Stimulated activated CD4-positive, alpha-beta T cell treated with anti-CD3 and anti-CD28 coated beads, Interleukin-4, amount 100 ng/mL, for 24 hours (primary cell): ENCODE measurements at places on chromosomes 11 and 22.
A peak's percentile ranks its signal among the peaks of the same experiment; 100 is the strongest.

GRCh38 chr11:113332023-113332422, 17.6 kb downstream of the TTC12 start:
- DNase-seq, result no peak

DNA sequence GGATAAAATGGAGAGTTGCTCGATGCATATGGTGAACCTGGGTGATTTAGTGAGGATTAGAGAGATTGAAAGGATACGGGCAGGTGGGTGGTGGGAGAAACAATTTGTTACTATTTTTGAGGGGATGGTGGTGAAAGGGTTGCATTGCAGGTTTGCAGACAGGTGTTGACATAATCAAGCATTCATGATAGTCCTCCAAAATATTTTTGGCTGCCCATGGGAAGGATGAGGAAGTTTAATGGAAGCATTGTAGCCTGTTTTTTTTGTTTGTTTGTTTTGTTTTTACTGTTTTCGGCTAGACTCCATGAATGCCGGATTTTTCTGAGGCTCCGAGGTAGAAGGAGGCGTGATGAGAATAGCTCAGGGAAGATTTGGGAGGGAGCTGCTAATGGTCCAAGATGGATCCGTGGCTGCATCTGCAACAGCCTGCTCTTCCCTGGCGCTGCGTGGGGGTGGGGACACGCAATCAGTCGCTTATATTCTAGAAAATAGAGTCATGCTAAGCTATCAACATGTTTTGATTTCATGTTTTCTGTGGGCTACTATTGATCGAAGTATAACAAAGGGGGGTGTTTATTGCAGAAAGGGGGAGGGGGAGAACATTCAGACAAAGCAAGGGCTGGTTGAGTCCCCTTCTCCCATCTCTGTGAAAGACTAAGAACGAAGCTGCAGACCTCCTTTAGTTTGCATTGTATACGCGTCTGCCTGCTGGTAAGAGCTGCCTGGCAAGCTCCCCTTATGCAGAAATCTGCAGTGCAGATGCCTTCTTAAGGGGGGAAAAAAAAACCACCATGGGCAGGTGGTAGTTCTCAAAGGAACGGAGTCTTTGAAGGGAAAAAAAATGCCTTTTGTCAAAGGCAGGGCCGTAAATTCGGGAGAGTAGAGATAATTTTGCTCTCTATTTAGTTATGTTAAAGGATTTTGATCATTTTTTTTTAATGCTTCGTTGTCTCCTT, 1.0 kb downstream of the RTN3 start:
- peak; percentile 21 for DNase-seq

DNA sequence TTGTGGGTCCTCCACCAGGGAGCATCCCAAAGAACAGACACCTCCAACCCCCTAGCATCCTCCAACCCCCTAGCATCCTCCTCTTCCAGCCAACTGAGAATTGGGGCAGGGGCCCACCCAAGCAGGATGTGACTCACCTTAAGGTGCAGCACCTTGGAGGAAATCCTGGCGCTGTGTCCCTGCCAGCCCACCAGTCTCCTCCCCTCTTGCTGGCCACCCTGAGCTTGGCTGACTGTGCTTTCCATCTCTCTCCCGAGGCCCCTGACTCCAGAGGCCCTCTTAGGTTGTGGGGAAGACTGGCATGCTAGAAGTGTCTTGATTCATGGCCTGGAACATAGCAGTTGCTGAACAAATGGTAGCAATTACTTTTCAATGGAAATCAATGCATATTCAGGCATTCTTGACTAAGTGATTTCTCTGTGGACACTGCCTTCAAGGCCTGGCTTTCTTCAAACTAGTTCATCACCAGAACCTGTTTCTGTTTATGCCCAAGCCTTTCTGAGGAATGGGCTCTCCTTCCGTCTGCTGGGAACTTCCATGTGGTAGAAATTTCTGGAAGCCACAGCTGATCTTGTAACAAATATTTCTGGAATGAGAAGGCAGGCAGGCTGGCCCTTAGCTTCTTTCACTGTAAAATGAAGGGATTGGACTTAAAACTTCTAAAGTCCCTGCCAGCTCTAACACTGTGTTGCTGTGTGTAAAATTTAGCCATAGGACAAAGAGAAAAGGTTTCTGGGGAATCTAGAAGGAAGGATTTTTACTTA, 60.5 kb downstream of the CEP164 start:
- DNase-seq, result no peak

- DNase-seq, result no peak
These were observed 73.6 kb downstream of the RPL27A start for GRCh38 chr11:8756201-8756600.

GRCh38 chr11:4180441-4181183, 86.0 kb downstream of the RRM1 start:
- no peak for DNase-seq

GRCh38 chr11:25758145-25758661, 573.7 kb upstream of the ANO3 start:
- no peak for DNase-seq

DNA sequence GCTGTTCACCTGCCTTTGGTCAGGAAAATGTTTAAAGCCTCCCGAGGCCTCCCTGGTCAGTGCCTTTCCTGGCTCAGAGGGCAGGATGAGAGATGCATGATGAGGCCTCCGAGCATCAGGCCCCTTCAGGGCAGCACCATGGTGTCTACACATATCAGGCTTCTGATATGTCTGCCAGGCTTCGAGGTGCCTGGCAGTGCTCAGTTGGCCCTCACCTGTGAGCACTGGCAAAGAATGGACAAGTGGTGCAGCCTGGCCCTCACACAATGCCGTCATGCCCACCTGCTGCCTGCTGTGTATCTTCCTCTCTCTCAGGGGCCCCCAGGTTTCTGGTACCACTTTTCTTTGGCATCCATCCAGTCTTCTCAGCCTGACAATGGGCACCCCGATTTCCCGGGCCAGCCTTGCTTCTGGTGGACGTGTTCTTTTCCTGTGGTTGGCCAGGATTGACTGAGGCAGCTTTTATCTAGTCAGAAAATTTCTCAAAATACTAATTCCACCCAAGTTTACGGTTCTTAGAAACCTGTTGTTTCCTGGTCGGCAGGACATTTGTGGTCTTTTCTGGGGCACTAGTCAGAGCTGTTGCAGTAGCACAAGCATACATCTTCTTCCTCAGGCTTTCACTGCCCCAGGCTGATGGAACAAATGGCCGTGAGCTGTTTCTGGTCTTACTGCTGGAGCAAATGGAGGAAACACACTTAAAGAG, 76.8 kb upstream of the SUSD2 start:
- DNase-seq, result no peak

- peak; percentile 73 for DNase-seq
These were observed 21.8 kb downstream of the SNX19 start for GRCh38 chr11:130894322-130895025.

DNA sequence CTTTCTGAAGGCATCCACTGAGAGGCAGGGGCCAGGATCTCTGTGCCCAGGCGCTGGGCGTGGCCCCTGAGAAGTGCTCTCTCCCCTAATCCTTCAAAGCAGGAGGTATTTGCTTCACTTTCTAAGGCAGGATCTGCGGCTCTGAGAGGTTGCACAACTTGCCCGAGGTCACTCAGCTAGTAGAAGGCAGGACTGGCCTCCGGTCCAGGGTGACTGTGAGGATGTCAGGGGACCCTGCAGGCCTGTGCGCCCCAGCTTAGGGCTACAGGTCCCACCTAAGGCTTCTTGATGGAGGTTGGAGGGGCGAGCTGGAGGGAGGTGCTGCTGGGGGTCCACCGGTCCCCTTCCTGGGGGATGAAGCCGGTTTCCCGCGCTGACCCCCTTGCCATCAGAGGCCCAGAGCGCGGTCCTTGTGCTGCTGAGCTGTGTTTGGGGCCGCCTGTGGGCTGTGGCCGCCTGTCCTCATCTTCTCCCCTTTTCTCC, 979 bp downstream of the SMIM38 start:
- DNase-seq, result no peak

DNA sequence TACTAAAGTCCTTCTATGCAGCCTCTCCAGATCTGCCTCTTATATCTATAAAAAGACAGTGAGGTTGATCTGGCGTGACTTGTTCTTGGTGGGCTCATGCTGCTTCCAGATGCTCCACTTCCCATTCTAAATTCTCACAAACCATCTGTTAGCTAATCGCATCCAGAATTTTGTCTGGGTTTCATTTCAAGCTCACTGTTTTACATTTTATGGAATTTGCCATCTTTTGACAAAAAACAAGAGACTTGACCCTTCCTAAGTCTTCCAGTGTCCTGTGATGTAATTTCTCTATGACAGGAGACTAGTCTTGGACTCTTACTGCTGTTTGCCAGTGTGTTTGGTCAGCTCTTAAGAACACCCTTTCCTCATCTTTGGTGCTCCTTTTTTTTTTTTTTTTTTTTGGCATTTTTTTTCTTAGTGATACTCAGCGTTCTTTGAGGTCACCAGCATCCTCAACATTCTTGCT, 23.0 kb downstream of the CRKL start:
- no peak for DNase-seq

DNA sequence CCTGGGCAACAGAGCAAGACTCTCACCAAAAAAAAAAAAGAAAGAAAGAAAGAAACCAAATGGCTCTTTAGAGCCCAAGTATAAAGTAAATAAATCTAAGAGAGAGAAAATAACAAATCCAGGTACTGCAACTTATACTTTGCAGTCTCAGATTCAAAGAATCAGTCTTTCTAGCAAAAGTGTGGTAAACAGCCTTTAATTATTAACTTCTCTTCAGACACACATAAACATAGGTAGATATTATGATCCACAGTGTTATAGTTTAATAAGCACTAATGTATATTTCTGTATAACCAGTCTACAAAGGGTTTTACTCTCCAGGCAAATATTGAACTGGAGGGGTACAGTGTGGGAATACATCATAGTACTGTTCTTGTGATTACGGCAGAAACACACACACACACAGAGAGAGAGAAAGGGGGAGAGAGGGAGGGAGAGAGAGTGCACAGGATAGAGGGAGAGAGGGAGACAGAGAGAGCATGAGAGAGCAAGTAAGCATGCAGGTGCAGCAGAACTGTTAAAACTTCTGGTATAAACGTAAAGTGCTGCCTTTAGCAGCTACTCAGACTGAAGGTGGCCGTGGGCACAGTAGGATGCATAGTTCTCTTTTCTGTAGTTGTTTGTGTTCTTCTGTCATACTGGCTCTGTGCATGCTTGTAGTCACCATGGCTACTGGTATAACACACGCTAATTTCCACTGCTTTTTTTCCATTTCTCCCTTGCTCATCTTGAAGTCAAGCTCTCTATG, 32.3 kb downstream of the MTMR2 start:
- no peak for DNase-seq

- DNase-seq, result no peak
These were observed 29.4 kb downstream of the IFT27 start for GRCh38 chr22:36746375-36746970.

- DNase-seq, result peak; percentile 10
These were observed 1.1 kb upstream of the ALG8 start for GRCh38 chr11:78140392-78141077.

- DNase-seq, result no peak
These were observed at the start of gene C11orf68 for GRCh38 chr11:65918211-65919140. Gene C11orf68, minus strand, starts transcription at chr11:65919062. Its CDS starts 31 bp downstream, at chr11:65919031.

DNA sequence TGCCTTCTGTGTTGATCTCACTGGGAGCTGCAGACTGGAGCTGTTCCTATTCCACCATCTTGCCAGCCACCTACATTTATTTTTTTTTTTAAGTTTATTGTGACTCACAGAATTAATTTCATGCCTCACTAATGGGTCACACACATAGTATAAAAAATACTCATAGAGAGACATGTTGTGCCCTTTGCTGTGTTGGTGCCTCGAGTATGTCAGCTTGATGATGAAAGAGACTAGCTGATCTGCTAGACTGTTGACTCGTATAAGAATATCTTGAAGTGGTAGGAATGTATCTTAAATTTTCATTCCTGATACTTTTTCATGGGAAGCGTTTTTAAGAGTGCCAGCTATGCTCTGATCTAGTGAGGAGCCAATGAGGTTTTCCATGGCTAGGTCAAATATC, 28.6 kb upstream of the AMPD3 start:
- no peak for DNase-seq

DNA sequence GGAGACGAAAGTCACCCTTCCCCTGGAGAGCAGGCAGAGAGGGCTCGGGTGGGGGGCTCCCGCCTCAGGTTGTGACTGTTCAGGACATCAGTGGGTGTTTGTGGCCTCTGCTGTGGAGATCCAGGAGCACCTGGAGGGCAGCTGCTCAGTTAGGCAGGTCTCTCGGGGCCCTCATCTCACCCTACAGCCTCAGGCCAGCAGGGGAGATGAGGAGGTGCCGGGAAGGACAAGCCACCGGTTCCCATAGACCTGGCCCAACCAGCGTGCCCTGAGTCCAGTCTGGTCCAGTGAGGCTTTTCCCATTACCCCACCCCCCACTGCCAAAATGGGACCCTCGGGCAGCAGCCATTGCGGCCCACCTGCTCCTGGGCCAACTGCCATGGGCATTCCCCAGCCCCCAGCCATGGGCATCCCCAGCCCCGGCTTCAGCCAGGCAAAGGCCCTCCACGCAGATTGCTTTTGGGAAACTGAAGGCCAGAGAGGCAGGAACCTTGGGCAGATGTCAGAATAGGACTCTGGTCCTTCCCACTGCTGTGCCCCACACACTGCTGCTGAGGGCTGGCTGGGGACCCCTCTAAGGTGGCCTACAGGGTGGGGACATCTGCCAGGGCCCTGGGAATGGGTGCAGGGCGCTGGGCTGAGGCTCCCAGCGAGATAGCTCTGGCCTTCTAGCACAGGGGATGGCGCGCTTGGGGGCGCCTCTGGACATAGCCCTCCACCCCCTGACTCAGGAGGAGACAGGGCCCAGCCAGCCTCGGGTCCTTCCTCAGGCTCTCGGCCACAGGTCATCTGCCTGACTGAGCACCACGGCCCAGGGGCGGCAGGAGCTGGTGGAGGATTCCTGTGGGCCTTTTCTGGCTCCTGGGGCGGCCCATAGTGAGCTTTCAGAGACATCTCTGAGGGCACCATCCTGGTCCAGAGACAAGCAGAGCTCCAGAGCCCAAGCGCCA, 4.8 kb downstream of the PIM3 start:
- peak; percentile 7 for DNase-seq

DNA sequence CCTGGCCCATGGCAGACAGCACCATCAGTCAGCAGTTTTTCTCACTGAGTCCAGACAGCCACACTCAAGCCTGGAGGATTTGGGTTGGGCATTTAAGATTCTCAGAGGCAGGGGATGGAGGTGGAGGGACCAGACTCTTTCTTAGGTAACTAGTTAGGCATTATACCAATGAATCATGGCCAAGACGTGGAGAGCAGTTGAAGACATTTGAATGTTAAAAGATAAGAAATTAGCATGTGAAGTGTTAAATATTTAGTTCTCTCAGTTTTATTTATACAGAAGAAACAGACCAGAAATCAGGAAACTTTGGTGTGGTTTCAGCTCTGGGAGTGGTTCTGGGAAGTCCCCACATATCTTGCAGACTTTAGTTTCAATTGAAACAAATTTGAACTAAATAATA, 9.9 kb downstream of the GTF2H1 start:
- peak; percentile 15 for DNase-seq

DNA sequence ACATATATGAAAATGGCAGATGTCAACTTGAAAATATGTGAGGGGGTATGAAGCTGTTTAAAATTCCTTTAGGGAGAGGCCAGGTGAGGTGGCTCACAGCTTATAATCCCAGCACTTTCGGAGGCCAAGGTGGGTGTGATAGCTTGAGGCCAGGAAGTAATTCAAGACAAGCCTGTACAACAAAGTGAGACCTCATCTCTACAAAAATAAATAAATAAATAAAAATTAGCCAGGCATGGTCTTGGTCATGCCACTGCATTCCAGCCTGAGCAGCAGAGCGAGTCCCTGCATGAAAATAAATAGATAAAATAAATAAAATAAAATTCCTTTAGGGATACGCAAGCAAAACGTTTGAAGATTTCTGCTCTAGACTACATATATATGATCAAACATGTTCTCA, 38.1 kb upstream of the FAM181B start:
- DNase-seq, result no peak

- DNase-seq, result no peak
These were observed 71.8 kb downstream of the ADAMTS15 start for GRCh38 chr11:130520271-130520671.
